Smooth muscle cell of the pulmonary artery (primary cell): ENCODE measurements at places on chromosomes 7 and 10. TPM values are rescaled to one million over a fixed set of nuclear protein-coding genes. Genes with fewer than 3 reads are reported as not detected.

IPMK gene
- 6.7 and 8.5 TPM in 2 replicates for total RNA-seq

MYO3A gene
- not detected in 2 replicates for total RNA-seq

VWA2 gene
- not detected in 2 replicates for total RNA-seq

PRKCQ gene
- 0.03 TPM in 1 of 2 replicates, not detected in the other for total RNA-seq

SCD gene
- total RNA-seq = 181 and 458 TPM in 2 replicates

CCDC71L gene
- total RNA-seq = 22.6 and 43.5 TPM in 2 replicates
